SK-N-DZ (cell line): ENCODE measurements at places on chromosomes 4 and X.

- no peak for DNase-seq
Observed at GRCh38 chr4:6655924-6656323, 15.4 kb downstream of the MRFAP1 start.

DNA sequence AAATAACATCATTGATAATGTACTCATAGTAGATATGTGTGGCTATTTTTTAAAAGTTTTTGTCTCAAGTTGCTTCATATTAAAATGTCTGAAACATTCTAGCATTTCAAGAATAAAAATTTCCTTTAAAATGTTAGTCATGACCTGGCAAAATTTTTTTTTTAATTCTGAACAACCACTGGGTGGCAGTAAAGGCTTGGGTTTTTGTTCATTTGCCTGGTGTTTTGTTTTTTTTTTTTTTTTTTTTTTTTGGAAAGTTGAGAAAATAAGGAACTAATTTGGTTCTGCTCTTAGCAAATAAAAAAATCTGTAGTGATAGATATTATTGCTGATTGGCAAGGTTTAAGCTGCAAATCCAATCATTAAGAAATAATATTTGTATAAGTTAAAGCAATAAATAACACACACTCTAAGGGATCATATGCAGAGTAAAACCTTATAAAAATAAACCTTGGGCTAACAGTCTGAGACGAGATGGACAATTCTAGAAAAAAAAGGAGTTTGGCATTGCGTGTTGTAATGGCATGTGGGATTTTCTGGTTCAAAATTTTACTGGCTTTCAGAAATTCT, 81.4 kb downstream of the CEP44 start:
- DNase-seq = peak; percentile 28

GRCh38 chrX:109623997-109624396, 975 bp downstream of the KCNE5 start:
- DNase-seq = no peak

- DNase-seq = no peak
Observed at GRCh38 chr4:172245516-172245915, 432.3 kb downstream of the GALNTL6 start.

DNA sequence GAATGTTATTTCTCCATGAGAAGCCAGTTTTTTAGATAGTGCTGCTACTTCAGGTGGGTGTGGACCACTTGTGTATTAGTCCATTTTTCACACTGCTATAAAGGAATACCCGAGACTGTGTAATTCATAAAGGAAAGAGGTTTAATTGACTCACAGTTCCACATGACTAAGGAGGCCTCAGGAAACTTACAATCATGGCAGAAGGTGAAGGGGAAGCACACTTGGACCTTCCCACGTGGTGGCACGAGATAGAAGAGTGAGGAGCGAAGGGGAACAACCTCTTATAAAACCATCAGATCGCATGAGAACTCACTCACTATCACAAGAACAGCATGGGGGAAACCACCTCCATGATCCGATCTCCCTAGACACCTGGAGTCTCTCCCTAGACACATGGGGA, 3.4 kb upstream of the PPID start:
- no peak for DNase-seq

GRCh38 chr4:100421361-100421978, 96.4 kb downstream of the EMCN start:
- peak; percentile 9 for DNase-seq

DNA sequence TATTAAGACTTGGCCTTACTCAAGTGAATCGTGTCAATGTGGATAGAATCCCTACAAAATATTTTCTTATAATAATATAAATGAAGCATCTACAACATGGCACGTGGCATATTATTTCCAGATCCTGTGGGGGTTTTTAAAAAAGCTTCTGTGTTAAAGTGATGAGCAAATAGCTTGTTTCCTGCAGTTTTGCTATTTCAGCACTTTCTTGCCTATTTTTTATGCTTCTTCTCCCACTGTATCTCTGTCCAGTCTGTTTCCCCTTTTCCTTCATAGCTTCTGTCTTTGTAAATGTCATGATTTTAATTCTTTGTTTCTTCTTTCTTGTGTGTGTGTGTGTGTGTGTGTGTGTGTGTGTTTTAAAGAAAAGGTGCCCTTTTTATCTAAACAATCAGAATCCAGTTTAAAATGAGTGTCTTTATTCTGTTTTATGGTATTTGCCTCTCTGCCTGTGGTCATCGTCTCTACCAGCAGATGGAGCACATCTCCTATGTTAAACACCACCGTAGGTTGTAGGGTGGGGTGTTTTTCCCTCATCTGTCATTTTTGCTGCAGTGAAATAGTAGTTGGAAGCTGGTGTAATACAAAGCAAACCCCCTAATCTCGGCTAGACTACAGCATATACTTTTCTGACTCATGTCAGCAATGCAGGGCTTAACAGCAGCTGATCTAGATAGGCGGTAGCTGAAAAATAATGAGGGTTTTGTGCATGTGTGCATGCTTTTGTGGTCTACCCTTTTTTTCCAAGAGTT, 33.1 kb downstream of the FTHL17 start:
- peak; percentile 31 for DNase-seq

GRCh38 chr4:30402276-30402675, 317.9 kb upstream of the PCDH7 start:
- no peak for DNase-seq

GRCh38 chrX:118249146-118249545, 96.8 kb upstream of the WDR44 start:
- DNase-seq = no peak

GRCh38 chrX:132092439-132093065, 35.3 kb downstream of the FRMD7 start:
- DNase-seq = peak; percentile 24

DNA sequence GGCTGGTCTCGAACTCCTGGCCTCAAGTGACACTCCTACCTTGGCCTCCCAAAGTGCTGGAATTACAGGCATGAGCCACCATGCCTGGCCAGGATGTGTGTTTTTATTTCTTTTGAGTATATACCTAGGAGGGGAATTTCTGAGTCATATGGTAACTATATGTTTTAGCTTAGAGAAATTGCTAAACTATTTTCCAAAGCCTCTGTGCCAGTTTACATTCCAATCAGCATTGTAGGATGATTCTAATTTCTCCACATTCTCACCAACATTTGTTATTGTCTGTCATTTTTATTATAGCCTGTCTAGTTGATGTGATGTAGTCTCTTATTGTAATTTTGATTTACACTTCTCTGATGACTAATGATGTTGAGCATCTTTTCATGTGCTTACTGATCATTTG, 1576.0 kb downstream of the RPA4 start:
- DNase-seq = no peak

GRCh38 chrX:47722260-47722659, 63.3 kb upstream of the UXT start:
- DNase-seq = no peak

- peak; percentile 43 for DNase-seq
Observed at GRCh38 chrX:63350465-63350877, 661 bp downstream of the SPIN4 start.

- no peak for DNase-seq
Observed at GRCh38 chr4:88549815-88550214, 26.2 kb upstream of the PYURF start.

GRCh38 chr4:57314636-57315035, 204.5 kb upstream of the IGFBP7 start:
- peak; percentile 9 for DNase-seq

GRCh38 chr4:57331959-57332358, 221.8 kb upstream of the IGFBP7 start:
- DNase-seq = no peak

GRCh38 chr4:125911481-125911880, 596.7 kb downstream of the FAT4 start:
- no peak for DNase-seq

DNA sequence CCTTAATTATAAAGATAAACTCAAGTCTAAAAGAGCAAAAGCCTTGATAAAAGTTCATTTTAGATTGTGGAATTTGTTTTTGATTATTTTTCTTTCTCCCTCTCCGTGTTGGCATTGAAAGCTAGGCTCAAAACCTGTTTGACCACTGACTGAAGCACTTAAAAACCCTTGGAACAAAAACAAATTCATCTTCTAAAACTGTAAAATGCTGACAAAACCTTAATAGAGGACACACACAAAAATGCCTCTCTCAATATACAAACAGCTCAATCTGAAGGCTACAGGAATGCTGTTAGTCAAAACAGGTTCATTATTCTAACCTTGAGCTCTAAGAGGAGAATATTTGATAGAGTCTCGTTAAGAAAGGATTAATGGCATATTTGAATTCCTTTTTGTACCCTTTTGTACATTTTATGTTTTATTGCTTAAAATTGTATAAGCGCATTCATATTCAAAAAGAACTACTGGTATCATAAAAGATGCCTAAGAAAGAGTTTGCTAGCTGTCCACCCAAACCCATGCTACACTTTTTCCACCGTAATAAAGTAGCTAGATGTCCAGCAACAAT, 74.3 kb upstream of the NAP1L5 start:
- DNase-seq = no peak

DNA sequence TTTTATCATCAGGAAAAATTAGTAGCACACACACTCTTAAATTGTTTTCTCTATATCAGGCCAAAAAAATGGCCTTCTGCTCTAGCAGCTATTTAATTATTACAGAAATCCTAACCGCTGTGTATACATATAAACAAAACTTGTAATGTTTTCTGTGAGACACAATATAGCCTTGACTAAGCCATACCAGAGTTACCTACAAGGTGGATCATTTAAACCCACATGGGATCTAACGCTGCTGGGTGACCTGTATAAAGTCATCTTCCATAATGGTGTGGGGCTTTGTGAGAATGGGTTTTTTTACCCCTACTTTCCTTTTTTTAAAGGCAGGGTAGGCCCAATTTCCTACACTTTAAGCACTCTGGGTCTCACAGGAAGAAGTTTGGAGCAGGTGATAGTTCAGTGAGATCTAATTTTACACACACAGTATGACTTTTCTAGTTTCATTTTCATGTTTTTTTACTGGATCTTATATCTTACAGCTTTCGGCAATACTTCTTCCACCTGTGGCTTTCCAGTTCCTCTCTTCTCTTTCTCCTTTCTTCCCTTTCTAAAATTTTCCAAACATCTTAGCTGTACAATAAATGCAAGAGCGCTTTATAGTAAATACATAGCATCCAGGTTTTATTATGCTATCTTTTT, 66.9 kb upstream of the MMAA start:
- DNase-seq = no peak

GRCh38 chr4:77538144-77538543, 67.5 kb upstream of the CXCL13 start:
- DNase-seq = no peak

- no peak for DNase-seq
Observed at GRCh38 chr4:30828264-30828926, 108.2 kb downstream of the PCDH7 start.

- no peak for DNase-seq
Observed at GRCh38 chr4:147860960-147861359, 129.1 kb downstream of the ARHGAP10 start.

GRCh38 chr4:142091085-142091513, 454.7 kb downstream of the IL15 start:
- no peak for DNase-seq

- DNase-seq = no peak
Observed at GRCh38 chr4:113057891-113058290, 8.4 kb downstream of the ANK2 start.

- DNase-seq = no peak
Observed at GRCh38 chrX:34893741-34894140, 48.9 kb upstream of the FAM47B start.

DNA sequence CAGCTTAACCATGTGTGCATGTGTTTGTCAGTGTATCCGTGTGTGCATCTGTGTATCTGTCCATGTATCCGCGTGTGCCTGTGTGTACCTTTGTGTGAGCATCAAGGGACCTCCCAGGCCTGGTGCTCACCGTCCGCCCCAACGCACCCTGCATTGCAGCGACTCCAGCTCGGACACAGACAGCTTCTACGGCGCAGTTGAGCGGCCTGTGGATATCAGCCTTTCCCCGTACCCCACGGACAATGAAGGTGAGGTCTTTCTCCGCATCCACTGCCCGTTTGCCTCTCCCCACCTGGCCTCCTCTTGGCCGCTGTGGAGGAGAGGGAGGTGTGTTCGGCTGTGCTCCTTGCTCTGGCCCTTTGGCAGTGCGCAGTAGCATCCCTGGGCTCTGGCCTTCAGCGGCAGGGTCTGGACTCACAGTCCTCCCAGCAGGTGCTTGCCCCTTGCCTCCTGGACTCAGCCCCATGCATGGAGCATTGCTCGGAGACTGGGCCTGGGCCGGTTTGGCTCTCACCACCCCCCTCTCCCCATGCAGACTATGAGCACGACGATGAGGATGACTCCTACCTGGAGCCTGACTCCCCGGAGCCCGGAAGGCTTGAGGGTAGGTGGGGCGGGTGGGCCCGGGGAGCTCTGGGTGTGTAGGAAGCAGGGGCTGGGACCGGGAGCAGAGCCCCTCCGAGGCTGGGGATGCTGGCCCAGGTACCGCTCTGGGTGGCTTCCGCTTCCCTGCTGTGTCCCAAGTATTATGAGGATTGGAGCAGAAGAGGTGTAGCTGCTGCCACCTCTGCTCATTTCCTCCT, 16.4 kb upstream of the ADD1 start:
- no peak for DNase-seq
